ENCODE measurements at places on chromosomes 2 and 18.
A peak's percentile ranks its signal among the peaks of the same experiment; 100 is the strongest.

GRCh38 chr2:224360801-224361251 is 41.1 kb downstream of the FAM124B start:
- no peak for DNase-seq

DNA sequence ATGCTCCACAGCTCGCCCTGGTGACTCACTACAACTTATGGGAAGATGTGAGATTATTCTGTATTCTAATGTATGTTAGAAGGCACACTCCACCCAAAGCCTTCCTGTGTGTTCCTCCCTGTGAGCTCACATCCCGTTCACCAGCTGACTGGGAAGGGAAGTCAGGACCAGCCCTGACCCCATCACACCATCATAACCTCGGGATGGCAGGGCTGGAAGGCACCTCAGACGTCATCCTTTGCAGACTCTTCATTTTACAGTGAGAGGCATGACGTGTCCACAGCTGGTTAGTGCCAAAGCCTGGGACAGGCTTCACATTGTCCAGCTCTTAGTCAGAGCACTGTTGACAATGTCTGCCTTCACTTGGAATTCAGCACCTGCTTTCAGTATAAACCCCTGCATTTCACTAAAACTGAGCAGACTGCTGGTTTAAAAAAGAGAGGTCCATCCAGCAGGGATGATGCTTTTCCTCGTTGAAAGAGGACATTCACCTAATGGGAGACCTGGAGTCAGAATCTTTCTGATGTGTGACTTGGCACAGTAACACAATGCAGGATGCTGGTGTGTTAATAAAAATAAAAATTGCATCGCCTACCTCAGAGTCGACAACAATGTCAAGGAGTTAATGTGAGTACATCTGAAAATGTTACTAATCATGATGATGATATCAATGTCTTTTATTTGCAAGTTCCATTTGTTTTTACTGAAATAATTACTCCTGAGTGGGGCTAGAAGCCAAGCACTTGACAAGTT is 418.0 kb upstream of the TNP1 start:
- no peak for DNase-seq

DNA sequence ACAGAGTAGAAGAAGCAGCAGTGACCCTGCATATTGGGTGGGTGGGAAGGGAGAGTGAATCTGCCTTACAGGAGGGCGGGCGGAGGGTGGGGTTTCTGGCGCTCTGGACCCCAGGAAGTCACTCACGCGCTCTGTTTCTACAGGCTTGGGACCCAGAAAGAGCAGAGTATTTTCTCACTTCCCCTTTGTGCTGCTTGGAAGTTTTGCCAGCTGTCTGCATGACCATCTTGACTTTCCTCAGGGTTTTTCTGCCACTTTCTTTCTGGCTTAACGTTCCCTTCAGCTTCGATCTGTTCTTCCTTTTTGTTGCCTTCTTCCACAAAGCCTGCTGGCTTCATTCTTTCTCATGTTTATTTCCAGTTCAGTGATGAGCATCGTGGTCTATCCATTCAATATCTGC is 383.1 kb downstream of the GALR1 start:
- no peak for DNase-seq

- no peak for DNase-seq
Measured at GRCh38 chr2:33409417-33409955, 67.0 kb upstream of the RASGRP3 start.

GRCh38 chr2:67036444-67036843 is 360.7 kb upstream of the ETAA1 start:
- no peak for DNase-seq

DNA sequence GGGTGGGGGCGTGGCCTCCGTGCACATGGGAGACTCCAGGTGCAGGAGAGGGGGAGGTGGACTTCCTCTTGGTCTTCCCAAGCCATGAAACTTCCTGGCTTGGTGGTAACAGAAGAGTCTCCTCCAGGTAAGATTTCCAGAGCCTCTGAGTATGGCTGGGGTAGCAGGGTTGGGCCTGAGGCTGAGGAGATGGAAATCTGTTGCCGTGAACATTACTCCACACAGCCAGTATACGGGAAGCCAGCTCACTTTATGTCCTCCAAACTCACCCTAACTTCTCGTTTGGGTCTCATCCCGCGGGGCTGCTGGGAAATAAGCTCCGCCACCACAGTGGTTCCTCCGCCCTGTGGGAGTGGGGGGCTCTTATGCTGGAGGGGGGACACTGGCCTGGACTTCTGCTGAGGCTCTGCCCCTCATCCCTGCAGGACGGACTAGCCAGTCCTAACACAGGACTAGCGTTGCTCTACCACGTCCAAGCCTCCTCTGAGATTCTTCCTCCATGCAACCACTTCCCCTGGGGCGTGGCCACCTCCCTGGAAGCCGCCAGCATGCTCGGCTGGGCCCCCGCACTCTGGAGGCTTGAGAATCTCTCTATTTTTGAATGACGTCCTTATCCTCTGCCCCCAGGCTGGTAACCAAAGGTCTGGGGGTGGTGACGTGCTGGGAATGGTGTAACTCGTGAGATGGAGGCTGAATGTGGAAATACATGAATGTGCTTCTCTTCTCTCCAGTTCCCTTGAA is 777 bp upstream of the RAB17 start:
- peak; percentile 47 for DNase-seq

DNA sequence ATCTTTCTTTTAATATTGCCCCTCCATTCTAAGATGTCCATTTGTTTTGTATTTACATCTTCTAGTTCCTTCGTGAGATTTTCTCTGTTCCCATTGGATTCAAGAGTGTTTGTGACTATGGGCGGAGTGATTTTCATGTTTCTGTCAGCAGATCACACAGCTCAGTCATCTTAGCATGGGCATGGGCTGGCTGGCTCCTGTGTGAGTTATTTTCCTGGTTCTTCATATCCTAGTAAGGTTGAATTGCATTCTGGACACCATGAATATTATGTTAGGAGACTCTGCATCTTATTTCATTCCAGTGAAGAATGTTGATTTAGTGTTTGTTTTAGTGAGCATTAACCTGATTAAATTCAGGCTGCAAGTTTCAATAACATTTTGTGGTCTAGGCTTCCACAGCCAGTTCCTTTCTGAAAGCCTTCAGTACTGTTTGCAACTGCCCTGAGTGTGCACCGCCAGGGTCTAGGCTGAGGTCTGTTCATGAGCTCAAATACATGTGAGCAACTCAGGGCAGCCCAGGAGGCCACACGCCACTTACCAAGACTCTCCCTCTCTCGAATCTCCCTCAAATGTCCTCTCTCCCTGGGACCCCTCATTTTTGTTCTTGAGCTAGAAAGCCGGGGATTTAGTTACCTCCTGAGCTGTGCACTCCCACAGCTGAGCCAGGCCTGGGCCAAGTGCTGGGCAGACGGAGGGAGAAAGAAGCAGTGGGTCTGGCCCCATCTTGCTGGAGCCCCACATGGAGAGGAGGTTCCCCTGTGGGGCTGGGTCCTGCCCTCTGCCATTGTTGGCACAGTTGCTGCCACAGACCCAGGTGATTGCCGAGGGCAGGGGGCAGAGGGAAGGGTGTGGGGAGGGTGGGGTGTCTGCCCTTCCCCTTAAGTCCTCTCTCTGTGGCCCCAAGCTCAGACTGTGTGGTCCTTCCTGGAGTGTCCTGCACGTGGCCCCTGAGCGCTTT is 145.9 kb downstream of the RTP5 start:
- no peak for DNase-seq

GRCh38 chr2:120367649-120368048 is 21.7 kb downstream of the INHBB start:
- DNase-seq = no peak

DNA sequence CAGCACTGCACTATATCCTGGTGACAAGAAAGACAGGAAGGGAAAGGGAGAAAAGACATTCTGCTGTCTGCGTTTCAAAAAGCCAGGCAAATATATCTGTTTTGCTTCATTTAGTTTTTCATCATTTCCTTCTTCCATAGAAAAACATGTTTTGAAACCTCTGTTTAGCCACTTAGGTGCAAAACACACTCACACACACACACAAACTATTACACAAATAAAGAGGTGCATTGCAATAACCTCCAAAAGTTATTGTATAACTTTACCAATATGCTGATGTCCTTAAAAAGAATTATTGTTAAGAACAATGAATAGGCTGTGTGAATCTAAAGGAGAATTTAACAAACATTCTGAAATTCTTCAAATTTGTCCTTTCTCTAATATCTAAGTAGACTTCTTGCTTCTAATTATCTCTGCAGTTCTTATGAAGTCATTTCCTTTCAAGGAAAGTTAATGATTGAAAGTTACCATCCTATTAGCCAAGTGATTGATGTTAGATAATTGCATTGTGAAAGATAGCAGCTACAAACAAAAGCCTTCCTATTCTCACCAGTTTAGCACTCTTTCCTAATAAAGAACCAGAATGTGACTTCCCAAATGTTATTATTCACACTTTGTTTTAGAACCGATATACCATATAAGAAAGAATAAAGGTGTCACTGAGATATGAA is 516.7 kb downstream of the KCNJ3 start:
- DNase-seq = no peak

GRCh38 chr2:8558096-8558495 is 123.8 kb upstream of the ID2 start:
- no peak for DNase-seq

DNA sequence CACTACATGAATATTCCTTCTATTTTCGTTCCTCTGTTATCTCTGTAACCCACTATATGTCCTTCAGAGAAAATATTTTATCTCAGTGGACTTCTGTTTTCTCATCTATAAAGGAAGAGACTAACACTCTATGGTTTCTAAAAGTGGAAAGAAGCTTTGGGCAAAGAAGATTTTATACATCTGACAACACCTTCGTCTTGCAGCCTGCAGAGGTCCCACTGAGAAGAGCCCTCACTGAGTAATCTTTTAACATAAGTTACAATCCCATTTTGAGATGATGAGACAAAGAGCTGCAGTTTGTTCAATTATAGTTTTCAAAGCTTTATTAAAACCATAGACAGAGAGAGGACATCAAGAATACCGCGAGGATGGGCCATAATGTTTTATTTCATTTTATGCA is 28.7 kb downstream of the XIRP2 start:
- no peak for DNase-seq

DNA sequence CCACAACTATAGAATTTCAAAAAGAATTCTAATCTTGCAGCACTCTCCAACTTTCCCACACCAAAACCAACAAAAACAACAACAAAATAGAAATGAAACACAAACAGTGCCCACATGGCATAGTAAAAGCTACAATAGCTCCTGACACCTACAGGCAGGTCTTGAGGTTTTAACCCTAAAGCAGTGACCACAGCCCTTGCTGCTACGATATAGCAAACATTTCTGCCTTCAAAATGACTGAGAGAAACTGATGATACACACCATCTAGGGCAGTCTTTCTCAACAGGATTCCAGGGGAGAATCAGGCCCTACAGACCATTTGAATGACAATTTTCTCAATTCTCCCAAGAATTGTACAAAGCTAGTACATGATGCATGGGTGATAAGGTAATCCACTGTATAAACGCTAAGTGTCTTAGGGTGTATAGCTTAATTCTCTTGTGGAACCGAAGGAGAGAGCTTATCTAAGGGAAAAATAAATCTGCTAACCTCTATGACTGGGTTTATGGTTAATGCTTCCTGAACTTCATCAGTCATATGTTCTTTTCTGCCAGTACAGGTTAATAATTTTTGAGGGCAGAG is 46.5 kb downstream of the TRAK2 start:
- no peak for DNase-seq

GRCh38 chr2:207160115-207160514 is 5.6 kb downstream of the KLF7 start:
- DNase-seq = no peak

- no peak for DNase-seq
Measured at GRCh38 chr18:11251891-11252270, 102.5 kb upstream of the PIEZO2 start.

GRCh38 chr2:171244466-171244969 is 83.8 kb upstream of the TLK1 start:
- no peak for DNase-seq

- no peak for DNase-seq
Measured at GRCh38 chr2:675982-676646, 1.1 kb downstream of the TMEM18 start.

GRCh38 chr2:9975328-9975727 is 23.8 kb downstream of the GRHL1 start:
- no peak for DNase-seq

DNA sequence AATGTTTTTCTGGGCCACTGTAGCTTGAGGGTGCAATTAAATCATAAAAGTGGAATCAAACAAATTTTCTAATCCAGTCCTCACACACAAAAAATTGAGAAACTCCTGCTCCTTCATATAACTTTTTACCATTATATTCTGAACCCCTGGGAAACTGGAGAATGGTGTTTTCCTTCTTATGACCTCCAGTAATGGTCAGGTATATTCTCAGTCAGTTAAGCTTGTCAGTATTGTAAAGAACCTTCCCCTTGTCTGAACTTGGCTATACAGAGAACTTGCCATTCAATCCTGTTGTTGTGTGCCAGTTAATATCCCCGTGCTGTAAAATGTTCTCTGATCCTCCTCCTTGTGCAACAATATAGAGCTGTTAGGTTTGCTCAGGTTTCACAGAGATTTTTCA is 39.5 kb downstream of the ZNF804A start:
- DNase-seq = no peak

- DNase-seq = no peak
Measured at GRCh38 chr2:109209412-109209811, 80.4 kb downstream of the SH3RF3 start.

DNA sequence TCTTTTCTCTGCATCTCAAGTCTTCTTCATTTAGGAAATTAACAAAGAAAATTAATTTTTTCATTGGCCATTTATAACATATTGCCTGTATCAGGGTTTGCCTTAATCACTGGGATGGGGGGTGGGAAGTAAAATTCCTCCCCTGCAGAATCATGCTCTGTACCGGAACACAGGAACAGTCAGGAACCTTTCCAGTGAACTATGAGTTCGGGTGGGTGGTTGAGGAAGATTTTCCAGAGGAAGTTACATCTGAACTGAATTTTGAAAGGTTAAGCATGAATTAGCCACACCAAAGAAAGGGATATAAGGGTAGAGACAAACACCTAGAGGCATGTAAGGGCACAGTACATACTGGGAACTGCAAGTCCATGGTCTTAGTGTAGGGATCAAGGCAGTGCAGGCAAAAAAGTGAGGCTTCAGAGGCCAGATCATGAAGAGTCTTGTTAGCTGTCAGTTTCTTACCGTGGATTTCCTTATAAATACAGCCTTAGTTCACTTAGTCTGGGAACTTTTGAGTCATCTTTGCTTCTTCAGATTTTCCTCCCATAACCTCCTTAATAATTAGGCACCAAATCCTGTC is 55.6 kb downstream of the FAM117B start:
- no peak for DNase-seq

DNA sequence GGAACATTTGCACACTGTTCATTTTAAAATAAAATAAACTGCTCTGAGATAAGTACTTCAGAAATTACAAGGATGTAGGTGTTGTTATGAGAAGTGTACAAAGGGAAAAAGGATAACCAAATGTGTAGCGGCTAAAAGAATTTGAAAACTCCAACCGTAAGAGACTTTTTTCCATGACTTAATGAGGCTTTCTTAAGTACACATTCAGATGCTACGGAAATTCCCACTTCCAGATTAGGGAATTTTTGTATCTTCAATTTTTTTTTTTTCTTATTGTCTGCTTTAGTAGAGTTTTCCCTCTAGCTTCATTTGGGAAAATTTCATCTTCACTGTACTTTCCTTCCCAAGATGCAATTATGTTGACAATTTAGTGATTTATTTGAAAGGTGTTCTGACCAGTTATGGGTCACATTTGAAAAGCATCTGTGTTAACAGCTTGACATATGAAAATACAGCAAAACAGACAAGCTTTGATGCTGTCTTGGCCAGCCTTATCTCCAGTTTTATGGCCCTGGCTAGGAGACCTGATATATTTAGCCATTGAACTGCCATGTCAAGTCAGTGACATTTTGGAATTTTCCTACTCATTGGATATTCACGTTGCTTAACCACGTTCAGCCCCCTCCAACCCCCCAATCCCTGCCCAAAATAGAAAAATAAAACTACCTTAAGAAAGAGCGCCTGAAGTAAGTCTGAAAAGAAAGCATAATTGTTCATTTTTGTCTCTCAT is 105.6 kb downstream of the FEZ2 start:
- no peak for DNase-seq

All from NCI-H1417 (cell line).